HuH-7.5 (cell line): ENCODE measurements at places on chromosomes 2 and 18.

- no peak for DNase-seq
These were observed 180.2 kb downstream of the ANAPC1 start for GRCh38 chr2:111703759-111704158.

DNA sequence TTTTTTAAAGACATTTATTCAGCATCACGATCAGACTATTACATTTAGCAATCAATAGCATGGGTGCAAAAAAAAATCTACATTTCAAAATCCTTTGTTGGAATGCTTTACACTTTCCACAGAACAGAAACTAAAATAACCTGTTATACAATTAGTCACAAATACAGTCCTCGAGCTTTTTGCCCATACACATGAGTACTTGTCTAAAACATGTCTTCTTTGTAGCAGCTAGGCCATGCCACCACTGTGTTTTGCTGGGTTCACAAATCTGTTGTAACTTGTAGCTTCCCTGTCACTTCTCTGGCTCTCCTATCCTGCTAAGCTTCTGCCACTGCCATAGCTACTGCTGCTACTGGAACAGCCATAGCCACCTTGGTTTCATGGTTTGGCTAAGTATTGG is 24.4 kb upstream of the ADAM23 start:
- no peak for DNase-seq

DNA sequence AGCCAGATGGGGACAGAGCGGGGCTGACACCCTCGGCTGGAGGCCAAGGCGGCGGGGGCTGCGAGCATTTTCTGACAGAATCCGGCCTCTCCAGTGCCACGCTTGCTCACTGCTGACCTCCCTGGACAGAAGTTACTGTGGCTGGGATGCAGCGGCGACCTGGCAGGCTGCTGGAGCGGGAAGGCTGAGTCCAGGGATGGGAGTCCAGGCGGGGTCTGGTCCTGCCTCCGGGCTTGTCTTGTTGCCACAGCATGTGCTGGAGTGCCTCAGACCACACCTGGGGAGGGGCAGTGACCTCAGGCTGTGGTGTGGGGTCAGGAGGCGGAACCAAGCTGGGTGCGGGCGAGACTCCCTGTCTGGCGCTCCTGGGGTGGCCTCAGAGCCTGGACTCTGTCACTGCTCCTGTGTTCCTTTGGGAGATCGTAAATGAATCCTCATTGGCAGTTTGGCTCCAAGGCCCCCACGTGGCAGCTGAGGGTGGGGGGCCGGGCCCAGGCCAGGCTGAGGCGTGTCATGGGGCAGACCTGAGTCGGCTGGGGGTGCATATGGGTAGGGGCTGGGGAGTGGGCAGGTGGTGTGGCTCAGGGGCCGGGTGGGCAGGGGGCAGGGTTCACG is 5.5 kb downstream of the BOK start:
- DNase-seq = no peak

- no peak for DNase-seq
These were observed 937.7 kb downstream of the TRIB2 start for GRCh38 chr2:13654416-13654815.

- DNase-seq = no peak
These were observed 36.8 kb downstream of the HS6ST1 start for GRCh38 chr2:128281852-128282245.

- DNase-seq = no peak
These were observed 13.1 kb upstream of the MLPH start for GRCh38 chr2:237473878-237474441.

GRCh38 chr2:188293601-188294351 is 2.1 kb downstream of the GULP1 start:
- peak; percentile 16 for DNase-seq

DNA sequence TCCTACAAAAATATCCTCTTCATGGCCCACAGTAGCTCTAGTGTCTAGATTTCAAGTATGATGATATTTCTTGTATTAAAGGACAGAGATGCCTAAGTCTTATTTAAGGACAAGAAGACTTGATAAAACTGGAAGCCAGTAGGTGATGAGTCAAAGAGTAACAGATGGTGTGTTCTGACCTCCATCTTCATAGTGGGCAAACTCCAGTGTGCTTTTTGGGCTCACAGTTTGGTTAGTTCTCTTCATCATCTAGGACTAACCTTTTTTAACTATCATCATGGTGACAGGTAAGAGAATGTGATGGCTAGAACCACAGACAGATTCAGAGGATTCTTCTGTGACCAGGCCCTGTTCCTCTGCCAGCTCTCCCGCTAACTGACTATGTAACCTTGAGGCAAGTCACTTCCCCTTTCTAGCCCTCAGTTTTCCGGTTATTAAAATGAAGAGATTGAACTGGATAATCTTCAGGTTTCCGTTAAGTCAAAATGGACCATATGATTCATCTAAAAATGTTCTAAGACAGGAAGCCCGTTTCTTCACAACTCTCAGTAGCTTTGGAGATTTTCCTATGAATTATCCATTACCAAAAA is 140.3 kb upstream of the RASGRP3 start:
- no peak for DNase-seq

GRCh38 chr2:173446722-173447121 is 92.0 kb downstream of the CDCA7 start:
- DNase-seq = no peak

- no peak for DNase-seq
These were observed 52.8 kb upstream of the CD302 start for GRCh38 chr2:159850789-159851188.

DNA sequence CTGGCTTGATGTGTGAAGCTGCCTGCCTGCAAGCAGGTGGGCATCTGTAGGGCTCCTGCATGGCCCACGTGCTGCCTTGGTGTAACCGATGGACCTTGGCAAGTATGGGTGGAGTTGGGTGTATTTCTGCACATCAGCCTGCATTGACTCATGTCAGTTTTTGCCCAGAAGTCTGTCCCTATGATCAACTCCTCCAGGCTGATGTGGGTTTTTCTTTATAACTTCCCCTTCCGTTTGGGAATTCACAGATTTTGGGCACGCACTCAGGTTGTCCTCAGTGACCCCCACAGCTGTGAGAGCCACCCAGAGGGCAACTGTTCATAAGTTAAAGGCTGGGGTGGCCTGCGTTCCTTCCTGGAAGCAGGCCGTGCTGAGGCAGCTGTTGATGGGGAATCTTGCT is 123.3 kb downstream of the NCK2 start:
- no peak for DNase-seq

- DNase-seq = no peak
These were observed 113.6 kb downstream of the ADCYAP1 start for GRCh38 chr18:1018181-1018681.

DNA sequence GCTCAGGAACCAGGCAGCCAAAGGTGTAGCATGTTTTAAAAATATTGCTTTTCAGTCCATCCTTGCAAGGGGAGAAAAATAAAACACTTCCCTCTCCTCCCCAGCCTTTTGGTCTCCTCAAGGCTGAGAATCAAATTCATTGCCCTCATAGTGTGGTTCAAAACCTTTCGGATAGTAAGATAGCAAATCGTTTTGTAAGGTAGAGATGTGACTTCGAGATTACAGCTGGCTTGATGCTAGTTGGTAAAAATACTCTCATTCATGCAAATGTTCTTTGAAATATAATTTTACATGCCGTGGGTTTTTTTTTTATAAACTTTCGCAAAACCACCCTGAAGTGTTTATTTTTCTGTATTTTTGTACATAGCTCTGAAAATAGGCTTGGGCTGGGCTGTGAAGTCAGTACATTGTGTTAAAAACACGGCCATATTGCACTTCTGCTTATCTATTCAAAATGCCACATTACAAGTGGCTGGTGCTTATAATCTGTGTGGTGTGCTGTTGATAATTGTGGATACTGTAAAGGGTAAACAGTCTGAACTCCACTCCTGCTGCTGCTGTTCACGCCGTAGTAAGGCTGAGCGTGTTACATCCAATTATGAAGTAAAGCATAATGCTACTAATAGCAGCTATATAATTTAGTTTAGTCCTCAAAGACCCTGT is 172.0 kb upstream of the SIX3 start:
- DNase-seq = no peak

DNA sequence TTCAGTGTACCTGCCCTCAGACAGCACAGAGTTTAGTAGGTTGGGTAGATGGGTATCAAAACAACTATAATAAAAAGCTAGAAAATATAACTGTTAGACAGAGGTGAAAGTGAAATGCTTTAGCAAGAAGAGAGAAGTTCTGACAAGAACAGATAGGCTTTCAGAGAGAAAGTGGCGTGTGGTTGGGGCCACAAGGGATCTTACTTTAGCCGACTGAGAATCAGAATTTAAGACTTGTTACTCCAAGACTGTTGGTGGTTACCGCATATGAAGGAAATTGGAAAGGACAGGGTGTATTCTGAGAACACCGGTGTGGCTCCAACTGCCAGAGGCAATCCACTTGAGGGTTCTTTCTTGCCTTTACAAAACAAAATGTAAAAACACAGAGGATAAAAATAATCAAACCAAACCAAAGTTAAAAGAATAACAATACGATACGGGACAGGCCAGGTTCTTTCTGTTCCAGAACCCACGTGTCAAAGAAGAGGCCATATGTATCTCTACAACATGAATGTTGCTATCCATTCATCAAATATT is 44.4 kb upstream of the AGPS start:
- DNase-seq = no peak

- no peak for DNase-seq
These were observed 95.1 kb downstream of the ACOXL start for GRCh38 chr2:110827511-110827910.
